ENCODE measurements at places on chromosomes 5 and 9.

DNA sequence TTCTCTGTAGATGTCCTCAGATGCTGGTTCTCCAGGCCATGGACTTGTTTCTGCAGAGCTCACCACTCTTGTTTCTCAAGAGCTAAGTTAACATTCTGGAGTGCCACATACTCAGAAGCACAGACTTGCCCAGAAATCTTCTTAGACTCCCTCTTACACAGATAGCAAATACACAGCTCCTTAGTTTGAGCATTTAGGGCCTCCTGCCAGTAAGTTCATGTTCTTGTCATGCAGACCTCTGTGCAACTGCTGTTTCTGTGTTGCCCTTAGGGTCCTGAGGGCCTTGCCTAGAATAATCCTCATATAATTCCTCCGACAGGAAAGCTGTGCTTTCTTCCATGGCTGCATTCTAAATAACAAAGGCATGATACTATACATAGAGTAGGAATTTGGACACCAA lies 1.3 kb upstream of the PTPDC1 start:
- no peak for DNase-seq

DNA sequence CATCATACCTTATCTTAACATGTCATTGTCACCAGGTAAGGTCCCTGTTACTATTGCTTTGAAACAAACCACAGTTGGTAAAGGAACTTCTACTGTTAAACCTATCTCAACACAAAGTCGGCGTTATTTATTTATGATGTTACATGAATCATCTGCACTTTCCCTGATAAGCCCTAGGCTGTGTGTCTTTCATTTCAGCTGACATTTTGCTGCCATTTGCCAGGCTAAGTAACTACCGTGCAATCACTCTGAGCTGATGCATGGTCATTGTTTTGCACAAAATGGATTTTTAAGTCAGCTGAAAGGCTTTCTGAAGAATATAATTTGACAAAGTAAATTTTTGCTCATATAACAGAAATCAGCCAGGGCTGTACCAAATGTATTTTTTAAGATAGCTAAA lies 546.5 kb downstream of the ZNF608 start:
- no peak for DNase-seq

DNA sequence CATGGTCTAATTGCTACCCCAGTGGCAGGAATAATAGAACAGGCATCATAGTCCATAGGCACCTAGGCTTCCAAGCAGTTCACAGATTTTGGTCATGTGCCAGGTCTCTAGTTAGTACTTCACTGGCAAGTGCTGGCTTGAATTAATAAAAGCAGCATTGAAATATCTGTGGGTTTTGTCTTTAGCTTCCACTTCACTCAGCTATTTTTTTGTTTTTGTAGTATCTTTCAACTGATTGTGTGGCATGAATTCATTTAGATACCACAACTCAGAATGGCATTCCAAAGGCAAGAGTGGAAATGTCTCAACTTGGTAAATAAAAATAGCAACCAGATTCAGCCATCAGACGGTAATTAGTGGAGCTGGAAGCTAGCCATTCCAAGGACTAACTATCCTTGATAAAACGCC lies 27.9 kb upstream of the ITGA2 start:
- no peak for DNase-seq

GRCh38 chr9:93097511-93098201 lies 1.6 kb downstream of the CARD19 start:
- DNase-seq: no peak

GRCh38 chr5:155587458-155587857 lies 573.9 kb downstream of the KIF4B start:
- no peak for DNase-seq

GRCh38 chr5:173010021-173010420 lies 26.4 kb downstream of the ATP6V0E1 start:
- no peak for DNase-seq

DNA sequence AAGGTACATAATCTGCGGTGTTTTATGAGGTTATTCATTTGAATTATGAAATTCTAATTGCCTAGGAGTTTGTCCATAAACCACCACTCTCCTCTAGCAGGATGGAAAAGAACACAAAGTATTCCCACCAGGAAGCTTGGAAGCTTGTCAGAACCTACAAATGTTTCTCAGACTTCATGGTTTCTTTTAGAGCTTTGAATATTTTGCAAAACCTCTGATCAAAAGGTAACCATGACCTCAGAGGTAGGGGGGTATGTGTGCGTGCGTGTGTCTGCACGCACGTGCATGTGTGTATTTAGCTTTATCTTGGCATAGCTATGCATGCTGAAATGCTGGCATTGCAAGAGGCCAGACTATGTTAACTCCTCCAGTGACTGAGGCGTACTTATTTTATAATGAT lies 847.0 kb downstream of the TLE1 start:
- DNase-seq: no peak

GRCh38 chr5:56862909-56863308 lies 46.5 kb upstream of the SETD9 start:
- DNase-seq: no peak

DNA sequence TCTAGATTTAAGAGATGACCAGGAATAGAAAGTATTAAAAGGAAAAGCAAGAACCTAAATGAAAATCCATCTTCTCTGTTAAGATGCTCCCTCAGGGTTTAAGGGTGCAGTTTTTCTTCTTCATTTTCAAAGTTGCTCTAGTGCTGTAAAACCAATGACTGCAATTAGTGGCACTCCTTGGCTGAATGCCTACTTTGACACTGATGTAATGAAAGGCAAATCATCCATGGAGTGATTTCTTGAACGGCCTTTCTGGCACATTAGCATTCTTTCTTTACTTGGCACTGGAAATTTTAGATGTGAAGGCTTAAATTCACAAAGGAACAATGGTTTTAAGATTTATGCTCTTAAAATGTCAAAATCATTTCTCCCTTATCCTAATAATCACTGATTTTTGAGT lies 19.3 kb upstream of the ISCA1 start:
- DNase-seq: no peak

- DNase-seq: no peak
These were observed 25.8 kb downstream of the PRRC2B start for GRCh38 chr9:131419716-131420115.

- DNase-seq: no peak
These were observed 130.8 kb downstream of the PCSK1 start for GRCh38 chr5:96302174-96302738.

GRCh38 chr5:76529464-76530344 lies 93.5 kb downstream of the F2RL2 start:
- no peak for DNase-seq

DNA sequence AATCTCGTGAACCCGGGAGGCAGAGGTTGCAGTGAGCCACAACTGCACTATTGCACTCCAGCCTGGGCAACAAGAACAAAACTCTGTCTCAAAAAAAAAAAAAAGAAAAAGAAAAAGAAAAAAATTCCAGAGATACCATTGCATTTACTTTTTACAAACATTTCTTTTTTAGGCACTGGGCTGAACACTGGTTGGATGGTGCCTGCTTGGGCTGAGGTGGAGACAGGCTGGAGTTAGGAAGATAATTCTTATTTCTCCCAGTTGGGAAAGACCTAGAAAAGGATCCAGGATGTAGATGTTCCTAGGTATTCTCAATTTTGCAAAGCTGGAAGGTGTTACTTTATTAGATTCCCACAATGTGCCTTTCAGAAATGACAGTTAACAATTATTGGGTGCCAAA lies 49.9 kb upstream of the JMY start:
- DNase-seq: no peak

DNA sequence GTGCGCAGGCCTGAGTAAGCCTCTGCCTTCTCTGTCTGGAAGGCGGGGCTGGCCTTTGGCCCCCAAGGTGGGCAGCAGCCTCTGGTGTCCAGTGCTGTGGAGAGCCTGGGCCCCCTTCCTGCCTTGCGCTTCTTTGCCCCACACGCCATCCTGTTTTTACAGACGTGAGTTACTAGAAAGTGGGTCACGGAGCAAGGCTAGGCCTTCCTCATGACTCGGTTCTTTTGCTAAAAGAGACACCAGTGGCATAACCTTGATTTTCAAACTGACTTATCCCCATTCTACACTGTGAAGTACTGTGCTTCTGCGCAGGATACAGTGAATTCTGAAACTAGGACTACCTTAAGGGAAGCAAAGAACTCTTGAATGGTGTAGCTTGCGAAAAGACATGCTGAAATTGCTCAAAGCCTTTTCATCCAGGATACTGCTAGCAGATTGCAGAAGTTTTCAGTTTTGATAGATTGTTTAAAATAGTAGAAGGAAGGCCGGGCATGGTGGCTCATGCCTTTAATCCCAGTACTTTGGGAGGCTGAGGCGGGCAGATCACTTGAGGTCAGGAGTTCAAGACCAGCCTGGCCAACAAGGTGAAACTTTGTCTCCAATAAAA lies 7.2 kb downstream of the ROPN1L start:
- no peak for DNase-seq

- DNase-seq: no peak
These were observed 1.0 kb downstream of the TRPC7 start for GRCh38 chr5:136364307-136364706.

DNA sequence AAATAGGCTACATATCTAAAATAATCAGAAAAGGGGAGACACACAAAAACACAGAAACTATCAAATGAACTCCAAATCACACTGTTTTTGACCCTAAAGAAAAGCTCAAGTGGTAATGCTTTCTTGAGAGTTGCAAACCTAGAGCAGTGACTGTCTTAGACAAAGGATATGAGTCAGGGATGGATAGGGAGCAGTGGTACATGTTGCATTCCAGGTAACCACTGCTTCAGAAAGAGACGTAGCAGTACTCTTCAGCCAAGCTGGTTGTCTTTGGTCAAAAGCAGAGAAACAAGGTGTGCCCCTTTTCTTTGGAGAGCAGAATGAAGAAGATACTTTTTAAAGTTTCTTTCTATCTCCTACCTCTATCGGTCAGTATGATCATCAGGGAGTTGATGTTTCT lies 1003.6 kb downstream of the CDH9 start:
- no peak for DNase-seq

DNA sequence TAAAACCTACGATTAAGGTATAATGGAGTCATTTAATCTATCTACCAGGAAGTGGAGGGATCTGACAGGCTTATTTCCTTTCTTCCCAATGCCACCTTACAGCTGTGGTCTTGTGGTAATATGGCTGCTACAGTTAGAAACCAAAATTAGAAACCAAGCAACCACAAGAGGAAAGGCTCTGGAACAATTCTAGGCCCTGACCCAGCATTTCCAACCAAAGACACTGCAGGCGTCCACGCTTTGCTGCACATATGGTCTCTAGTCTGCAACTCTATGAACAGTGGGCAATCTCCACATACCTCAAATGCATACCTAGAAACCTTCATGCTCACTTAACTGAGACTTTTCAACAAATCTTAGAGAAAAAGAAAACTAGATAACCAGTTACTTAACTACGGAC lies 339.1 kb downstream of the NFIB start:
- no peak for DNase-seq

DNA sequence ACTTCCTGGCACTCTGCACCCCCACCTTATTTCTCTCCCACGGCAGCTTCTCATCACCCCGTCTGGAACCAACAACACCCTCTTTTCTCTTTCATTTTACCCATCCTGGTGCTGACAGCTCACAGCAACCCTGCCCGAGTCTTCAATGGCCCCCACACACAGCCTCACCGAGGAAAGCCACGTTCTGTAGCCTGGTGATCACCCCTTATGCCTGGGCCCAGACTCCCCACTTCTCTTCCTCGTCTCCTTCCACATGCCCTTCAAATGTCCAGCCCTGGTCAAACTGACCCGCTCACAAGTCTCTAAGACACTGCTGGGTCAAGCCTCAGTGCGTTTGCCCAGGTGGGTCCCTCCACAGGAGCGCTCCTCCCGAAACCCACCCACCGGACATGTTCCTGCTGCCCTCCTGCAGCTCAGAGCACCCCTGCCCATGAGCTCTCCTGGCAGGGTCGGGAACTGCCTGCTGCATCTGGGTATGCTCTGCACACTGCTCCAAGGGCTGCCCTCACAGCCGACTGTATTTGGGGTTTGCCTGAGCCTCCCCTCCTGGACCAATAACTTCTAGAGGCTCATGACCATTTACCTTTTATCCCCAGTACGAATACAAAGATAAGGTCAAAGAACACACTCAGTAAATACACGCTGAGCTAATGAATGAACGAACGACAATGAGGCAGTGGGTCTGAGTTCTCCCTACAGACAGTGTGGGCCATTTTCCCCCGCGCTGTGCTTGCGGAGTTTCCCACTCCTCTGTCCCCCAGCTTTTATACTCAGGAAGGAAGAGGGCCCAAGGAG lies 154.7 kb upstream of the PHYKPL start:
- DNase-seq: no peak

GRCh38 chr9:94554439-94555331 lies at the start of gene PCAT7:
Gene PCAT7, plus strand, starts transcription at chr9:94555083.
- DNase-seq: no peak

DNA sequence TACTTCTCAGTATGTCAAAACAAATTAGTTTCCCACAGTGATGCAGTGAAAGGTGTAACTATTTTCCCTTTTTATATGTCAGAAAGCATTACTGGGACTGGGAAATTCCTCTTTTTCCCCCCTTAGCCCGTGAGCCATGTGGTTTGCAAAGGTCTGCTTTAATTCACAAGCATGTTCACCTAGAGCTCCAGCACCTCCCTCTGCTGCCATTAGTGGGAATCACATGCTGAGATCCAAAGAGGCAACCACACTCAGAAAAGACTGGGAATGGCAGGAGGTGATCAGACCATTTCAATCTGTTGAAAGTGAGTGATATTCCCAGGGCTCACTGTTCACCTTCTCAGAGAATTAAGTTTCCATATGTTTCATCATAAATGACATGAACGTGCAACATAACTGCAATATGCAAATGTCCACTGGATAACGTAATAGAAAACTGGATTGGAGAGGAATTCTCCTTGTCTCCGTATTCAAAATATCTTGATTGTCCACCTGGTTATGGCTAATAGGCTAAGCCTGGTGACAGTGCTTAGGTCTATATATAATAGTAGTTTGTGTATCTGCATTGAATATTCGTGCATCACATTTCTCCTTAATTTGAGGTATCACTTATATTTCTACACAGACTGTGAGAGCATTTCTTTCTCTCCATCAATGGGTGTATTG lies 703.5 kb upstream of the WWC1 start:
- no peak for DNase-seq

DNA sequence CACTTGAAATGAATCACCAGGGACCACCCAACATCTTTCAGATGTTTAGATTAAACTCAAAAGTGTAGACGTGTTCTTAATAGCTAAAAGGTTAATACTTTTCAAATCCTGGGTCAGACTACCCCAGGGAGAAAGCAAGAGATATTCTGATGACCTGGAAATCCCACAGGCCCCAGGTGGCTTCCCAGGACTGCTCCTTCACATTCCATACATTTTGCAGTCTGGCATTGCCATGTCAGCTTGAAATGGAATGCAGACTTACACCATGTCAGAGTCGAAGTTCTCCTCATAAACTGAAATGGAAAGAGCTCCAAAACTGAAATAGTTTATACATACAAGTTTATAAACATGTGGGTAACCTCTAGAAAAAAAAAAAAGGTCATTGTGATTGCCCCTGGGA lies 61.5 kb downstream of the TMEM167A start:
- no peak for DNase-seq

DNA sequence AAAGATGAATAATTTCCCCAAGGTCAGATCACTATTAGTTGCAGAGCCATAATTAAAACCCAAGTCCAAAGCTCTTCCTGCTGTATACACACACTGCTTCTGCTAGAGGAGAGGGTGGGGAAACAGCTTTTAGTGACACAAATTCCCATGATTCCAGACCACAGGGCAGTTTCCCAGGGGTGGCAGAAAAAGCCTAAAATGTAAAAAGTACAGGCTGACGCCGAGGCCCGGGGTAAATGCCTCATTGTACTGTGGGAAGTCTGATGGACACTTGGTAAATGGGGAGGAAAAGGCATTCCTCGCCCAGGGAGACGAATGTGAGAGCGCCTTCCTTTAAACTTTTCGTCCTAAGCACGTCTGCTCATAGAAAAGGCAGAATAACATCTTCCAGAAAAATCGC lies 65.7 kb downstream of the DENND1A start:
- no peak for DNase-seq
